ENCODE measurements at places on chromosomes 7 and 10. TPM values are rescaled to one million over a fixed set of nuclear protein-coding genes. Genes with fewer than 3 reads are reported as not detected.

- DNase-seq: no peak
Observed at GRCh38 chr10:130360826-130361311, 224.7 kb downstream of the GLRX3 start.

GRCh38 chr10:28400176-28400575, 97.3 kb upstream of the MPP7 start:
- DNase-seq: no peak

- no peak for DNase-seq
Observed at GRCh38 chr7:29432721-29433120, 130.9 kb upstream of the PRR15 start.

POLR2J gene
- 44.3 TPM for total RNA-seq
